ENCODE measurements at places on chromosomes 3 and 15.

- DNase-seq, result no peak
These were observed 648.9 kb upstream of the ALCAM start for GRCh38 chr3:104717828-104718196.

DNA sequence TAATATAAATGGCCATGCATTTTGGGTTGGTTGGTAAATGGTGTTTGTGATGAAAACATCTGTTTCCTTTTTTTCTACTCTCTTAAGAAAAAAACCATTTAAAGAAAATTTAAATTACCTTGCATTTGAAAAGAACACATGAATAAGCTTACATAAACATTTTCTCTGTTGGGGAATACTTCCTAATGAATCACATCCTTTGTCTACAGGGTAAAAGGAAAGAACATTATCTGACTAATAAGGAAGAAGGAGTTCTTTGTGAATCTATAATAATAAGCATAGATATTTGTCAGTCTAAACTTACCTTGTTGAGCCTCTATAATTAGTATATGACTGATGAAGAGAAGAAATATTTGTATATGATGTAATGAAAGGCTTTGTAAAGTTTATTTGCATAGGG, 254.1 kb upstream of the ZNF717 start:
- DNase-seq, result no peak

DNA sequence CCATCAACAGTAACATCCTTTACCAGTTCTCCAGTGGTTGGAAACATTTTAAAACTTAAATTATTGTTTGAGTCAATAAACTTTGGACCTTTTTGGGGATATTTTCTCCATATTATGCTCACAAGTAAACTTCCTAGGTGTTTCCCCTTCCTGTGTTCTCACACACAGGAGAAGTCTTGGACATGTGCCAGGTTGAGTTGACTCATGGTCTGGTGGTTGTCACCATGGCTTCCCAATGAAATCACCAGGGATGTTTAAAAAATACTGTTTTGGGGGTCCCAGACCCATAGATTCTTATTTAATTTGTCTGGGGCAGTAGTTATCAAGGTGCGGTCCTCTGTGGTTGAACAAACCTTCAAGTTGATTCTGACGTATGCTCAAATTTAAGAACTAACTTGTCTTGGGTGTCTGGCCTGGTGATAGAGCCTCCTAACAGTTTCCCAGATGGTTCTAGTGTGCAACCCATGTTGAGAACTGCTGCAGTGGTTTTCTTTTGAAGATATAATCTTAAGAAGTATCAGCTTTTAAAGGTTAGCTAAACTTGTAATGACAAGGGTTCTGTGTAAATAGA, 291.8 kb downstream of the EDEM1 start:
- no peak for DNase-seq

DNA sequence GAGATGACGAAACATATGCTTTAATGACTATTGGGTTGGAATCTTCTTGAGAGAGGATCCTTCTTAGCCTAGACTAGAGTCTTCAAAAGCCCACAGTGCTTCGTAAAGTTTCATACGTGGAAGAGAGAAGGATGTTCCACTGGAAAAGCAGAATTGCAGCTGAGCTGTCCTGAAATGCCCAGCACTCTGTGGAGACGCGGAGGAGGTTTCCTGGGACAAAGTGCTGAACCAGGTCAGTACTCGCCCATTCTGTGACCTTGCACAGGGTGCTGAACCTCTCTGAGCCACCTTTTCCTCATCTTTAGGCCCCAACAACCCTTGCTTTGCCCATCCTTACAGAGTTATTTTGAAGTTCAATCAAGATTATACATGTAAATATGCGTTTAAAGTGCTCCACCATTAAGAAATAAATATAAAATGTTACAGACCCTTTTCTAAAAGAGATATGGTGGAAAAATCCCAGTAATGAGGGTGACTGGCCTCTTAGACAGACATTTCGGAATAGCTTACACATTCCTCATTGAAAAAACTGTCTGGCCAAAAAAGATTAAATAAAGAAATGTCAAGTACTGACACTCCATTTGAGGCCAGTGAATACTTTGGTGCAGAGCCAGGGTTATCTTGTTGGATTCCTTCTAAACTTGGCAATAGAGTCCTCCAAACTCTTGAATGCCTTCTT, 4.2 kb upstream of the MAGEF1 start:
- DNase-seq, result peak; percentile 84

DNA sequence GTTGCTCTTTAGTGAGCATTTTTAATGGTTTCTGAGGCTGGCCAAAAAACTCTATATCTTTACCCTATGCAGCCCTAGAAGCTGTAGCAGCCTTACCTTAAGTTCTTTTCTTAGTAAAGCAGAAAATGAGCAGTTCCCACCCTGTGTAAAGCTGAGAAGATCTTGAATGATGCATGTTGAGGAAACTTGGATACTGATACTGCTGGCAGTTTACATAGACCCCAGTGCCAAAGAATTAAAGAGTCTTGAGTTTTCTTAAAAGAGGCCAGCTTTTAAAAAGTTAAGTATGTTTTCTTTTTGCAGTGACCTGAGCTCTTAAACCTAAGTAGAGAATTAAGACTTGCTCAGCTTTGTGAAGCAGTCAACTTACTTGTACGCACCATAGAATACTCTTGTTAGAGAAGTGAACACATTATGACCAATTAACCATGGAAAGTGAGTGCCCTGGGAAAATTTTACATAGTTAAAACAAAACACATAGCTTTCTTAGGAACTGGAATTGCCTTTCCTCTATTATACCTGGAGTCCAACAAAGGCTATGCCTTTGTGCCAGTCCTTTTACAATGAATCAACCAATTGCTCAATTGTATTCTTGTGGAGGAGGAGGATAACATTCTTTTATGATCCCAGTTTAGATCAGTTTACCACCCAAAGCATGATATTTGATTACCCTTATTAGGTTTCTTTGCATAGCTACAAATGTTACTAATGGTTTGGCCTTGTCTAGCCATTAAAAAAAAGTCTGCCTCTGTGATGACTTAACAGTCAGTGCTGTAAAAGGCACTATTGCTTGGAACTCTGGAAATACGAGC, 28.4 kb downstream of the PLS1 start:
- DNase-seq, result no peak

- DNase-seq, result peak; percentile 28
These were observed 61.0 kb downstream of the GTPBP8 start for GRCh38 chr3:113051787-113052186.

- DNase-seq, result peak; percentile 86
These were observed 500.9 kb downstream of the SOX2 start for GRCh38 chr3:182212479-182213076.

- DNase-seq, result peak; percentile 50
These were observed 76.0 kb upstream of the SLC25A26 start for GRCh38 chr3:66144568-66145407.

GRCh38 chr3:46700772-46701171, 420 bp upstream of the TMIE start:
- no peak for DNase-seq

GRCh38 chr3:188918093-188918492, 253.7 kb upstream of the TPRG1 start:
- no peak for DNase-seq

- no peak for DNase-seq
These were observed 38.4 kb downstream of the KCNAB1 start for GRCh38 chr3:156158656-156159295.

DNA sequence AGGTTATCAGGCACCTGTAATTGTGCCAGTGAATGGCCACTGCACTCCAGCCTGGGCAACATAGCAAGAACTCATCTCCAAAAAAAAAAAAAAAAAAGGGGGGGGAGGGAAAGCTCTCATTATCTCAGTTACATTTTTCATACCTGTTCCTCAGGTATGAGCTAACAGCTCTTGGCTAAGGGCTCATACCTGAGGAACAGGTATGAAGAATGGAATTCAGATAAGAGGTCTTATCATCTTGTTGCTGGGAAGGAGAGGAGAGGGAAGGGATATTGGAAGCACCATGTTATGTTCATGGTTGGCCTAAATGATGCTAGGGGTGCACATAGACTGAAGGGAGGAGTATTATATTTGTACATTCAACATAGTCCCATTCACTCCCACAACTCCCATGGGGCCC, 2.6 kb downstream of the SLC15A2 start:
- no peak for DNase-seq

DNA sequence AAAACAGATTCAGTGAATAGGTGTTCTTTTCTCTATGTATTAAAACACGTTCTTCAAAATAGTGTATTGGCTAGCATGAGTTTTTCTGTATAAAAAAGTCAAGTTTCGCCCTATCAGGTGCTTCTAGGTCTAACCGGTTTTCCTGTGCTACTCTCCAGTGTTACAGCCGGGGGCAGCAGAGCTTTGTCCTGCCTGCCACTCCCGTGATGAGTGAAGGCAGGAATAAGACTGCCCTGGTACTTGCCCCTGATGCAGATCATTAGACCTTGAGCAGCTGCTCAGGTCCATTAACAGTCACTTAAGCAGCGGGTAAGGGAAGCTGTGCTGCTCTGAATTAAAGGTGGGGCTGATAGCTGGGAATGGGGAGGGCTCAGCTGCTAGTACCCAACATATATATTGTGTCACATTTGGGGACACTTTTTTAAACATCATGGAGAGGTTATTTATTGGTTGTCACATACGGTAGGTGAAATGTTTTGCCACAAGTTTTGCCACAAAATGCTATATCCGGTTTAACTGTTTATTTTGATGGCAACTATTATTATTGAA, 1.3 kb upstream of the UNC13C start:
- no peak for DNase-seq

DNA sequence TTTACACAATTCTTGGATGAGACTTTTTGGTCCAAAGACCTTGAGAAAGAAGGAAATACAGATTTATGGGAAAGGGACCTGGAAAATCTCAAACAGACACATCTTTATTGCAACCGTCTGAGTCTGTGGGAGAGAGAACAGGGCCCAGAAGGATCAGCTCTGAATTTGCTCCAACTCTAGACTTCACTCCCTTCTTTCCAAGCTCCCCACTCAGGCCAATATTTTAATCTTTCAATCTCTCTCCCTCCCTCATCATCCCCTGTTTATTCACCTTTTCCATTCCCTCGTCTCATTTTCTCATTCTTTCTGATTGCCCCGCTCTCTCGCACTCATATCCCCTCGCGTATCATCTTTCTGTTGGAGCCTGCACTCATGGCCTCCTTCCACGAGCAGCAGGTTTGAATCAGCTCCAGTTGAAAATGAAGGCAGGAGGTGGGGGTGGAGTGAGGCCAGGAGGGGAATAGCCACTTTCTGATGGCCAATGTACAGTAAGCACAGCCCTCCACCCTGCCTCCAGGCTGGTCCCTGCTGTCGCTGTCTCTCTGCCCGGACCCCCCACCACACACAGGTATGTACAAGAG, 63.6 kb upstream of the BOC start:
- no peak for DNase-seq

DNA sequence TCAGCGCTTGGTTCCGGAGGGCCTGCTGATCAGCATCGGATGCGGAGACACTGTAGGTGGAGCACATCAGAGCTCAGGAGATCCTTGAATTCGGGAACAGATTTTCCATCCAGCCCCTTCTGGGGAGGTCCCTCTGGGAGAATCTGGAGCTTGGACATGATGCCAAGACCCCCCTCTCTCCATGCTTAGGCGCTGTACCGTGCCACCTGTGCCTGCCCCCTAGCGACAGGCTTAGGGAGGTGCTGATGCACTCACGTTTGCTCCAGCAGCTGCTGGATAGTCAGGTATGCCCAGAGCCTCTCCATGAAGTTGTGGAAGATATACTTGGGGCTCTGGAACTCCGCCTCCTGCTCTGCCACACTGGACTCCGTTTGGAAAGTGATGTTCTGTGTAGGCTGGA, 9.7 kb downstream of the ITIH4 start:
- DNase-seq, result peak; percentile 8

- DNase-seq, result no peak
These were observed 4.5 kb upstream of the CLN6 start for GRCh38 chr15:68234060-68234459.

DNA sequence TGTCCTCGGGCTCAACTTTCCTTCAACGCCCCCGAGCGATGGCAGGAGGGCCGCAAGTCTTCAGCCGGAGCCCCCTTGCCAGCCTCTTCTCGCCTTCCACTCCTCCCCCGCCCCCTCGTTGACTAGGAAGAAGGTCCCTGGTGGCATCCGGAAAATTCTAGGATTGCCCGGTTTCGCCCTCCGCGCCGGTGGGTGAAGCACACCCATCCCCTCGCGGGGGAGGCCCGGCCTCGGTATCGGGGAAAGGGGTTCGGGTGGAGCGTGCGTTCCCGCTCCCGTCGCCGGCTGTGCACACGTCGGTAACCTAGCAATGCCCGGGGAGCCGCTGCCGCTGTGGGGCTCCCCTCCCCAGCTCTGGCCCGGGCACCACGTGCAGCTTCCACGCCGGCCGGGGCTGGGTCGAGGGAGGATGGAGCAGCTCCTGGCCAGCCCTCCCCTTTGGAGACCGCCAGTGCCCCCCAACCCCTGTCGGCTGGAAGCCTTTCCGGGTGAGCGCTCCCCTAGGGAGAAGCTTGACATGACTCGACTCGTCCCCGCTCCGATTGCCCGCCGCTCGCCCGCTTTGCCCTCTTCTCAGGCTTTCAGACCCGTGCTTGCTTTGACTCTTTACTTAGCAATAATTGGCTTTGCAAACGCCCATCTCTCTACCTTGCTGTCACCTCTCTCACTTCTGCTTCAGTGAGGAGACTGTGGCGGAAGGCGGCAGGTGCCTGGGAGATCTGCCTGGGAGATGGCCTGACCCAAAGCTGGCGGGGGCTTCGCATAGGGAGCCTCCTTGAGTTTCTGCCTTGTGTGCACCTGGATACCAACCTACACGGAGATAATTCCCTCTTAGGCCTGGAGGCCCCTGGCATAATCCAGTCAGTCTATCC, 1.3 kb downstream of the CACNA1D start:
- DNase-seq, result no peak

GRCh38 chr15:43105077-43105736, 631 bp downstream of the UBR1 start:
- no peak for DNase-seq

GRCh38 chr3:40623567-40623966, 98.8 kb downstream of the ZNF621 start:
- peak; percentile 1 for DNase-seq

GRCh38 chr3:186298876-186299275, 63.2 kb downstream of the DGKG start:
- DNase-seq, result no peak

DNA sequence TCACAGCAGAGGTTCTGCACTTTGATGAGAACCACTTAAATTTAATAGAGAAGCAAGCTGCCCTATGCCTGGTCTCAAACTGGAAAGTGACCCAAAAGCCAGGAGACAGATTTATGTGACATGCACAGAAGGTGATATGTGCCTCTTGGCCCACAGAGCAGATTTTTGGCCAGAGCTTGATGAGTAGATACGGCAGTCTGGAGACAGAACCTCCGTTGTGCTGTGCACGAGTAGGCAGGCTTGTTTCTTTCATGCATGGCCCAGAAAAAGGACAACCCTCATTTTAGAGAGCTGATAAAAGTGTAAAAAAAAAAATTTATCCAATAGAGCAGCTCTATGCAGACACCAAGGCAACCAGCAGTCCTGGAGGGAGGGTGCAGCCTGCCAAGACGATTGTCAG, 423.1 kb downstream of the CNTN6 start:
- no peak for DNase-seq

DNA sequence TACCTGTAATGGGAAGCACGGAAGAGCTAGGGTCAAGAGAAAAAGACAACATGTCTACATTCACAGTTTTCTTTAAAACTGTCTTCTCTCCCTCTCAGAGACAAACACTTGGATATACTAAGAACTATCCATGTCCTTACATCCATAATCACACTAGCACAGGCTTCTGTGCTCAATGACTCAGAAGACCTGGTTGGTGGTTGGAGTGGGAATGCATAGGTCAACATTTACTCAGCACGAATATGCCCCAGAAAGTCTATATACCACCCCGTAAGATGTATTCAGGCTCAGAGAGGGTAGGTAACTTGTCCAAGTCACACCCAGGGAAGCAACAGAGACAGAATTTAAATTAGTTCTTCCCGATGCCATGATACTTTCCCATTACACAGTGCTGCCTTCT, 891.1 kb downstream of the TUSC7 start:
- peak; percentile 42 for DNase-seq
